CD14-positive monocyte (primary cell): ENCODE measurements at places on chromosomes 1 and 21.

DNA sequence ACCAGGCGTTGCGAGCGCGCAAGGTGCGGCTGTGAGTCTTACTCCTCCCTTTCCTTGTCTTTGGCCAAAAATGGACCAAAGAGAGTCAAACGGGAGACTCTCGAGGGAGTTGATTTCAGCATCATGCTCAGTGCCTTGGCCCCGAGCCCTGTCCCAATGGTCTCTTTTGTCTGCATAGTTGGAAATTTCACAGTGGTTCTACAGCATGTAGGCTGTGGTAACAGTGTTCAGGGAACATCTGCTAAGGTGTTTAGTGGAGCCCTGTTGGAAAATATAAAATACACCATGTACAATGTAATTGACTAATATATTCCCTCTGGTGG lies 2.7 kb downstream of the CACNA1E start:
- DNase-seq = no peak

DNA sequence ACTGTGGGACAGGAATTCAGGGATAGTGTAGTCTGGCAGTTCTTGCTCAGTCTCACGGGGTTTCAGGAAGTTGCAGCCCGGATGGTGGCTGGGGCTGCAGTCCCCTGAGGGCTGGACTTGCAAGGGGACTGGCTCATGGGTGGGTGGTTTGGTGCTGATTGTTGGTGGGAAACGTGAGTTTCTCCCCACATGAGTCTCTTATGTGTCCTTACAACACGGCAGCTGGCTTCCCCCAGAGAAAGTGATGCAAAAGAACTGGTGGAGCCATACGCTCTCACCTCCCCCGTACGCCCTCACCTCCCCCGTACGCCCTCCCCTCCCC lies 64.9 kb downstream of the EVA1C start:
- DNase-seq = no peak

DNA sequence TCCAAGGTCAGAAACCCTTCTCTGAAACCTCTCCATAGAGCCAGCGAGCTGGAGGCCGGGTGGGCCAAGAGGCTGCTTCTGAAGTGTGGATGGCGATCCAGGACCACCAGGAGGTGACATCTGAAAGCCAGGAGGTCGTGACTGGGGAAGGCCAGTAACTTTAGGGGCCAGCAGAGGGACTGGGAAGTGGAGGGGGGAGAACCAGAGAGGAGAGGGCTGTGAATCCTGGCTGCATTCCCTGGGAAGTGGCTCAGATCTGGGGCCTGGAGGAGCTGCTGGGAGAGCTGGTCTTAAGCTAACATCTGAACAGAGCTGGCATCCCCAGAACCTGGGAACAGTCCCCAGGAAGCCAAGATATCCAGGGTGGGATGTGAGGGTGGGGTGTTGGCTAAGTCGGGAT lies 11.3 kb upstream of the EPHA8 start:
- no peak for DNase-seq

DNA sequence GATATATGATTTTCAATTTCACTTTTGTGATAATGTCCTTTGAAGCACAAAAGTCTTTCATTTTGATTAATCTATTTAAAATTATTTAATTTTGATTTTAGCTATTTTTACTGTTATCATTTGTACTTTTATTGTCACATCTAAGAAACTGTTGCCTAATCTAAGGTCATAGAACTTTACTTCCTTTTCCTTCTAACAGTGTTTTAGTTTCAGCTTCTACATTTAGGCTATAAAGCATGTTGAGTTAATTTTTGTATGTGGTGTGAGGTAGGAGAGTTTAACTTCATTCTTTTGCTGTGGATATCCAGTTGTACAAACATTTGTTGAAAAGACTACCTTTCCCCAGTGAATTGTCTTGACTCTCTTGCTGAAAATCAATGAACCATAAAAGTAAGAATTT lies 204.5 kb downstream of the TM2D1 start:
- DNase-seq = no peak

DNA sequence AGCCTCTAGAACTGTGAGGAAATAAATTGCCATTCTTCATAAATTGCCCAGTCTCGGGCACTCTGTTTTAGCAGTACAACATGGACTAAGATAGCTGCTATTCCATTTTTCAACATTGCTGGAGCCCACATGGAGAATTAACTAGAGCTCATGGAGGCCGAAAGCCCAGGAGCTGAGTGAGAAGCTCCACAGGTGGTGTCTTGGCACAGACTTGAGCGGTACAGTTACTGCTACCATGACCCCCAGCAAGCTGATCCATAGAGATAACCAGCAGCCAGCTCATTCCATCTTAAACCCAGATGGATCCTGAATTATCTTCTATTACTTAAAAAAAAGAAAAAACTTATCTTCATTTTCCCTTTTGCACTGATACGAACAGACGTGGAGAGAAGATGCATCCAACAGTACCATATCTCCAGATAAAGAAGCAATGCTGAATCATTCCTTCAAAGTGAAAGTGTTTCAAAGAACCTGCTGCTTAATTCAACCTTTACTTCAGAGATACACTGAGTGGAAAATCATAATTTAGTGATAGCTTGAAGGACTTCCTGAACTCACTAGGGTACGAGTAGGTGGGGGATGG lies 115.1 kb downstream of the SETD4 start:
- no peak for DNase-seq

DNA sequence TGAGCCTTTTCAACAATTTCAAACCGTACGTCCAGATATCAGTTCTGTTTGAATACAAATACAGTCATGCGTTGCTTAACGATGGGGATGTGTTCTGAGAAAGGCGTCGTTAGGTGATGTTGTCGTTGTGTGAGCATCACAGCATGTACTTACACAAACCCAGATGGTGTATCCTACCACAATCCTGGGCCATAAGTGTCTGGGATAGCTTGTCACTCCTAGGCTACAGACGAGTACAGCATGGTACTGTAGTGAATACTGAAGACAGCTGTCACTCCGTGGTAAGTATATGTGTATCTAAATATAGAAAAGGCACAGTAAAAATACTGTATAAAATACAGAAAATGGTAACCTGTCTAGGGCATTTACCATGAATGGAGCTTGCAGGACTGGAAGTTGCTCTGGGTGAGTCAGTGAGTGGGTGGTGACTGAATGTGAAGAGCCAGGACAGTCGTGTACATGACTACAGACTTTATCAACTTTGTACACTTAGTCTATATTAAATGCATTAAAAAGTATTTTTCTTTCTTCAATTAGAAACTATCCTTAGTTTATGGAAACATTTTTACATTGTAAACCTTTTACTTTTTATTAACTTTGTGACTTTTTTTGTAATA lies 10.5 kb upstream of the OR2W3 start:
- DNase-seq = no peak

DNA sequence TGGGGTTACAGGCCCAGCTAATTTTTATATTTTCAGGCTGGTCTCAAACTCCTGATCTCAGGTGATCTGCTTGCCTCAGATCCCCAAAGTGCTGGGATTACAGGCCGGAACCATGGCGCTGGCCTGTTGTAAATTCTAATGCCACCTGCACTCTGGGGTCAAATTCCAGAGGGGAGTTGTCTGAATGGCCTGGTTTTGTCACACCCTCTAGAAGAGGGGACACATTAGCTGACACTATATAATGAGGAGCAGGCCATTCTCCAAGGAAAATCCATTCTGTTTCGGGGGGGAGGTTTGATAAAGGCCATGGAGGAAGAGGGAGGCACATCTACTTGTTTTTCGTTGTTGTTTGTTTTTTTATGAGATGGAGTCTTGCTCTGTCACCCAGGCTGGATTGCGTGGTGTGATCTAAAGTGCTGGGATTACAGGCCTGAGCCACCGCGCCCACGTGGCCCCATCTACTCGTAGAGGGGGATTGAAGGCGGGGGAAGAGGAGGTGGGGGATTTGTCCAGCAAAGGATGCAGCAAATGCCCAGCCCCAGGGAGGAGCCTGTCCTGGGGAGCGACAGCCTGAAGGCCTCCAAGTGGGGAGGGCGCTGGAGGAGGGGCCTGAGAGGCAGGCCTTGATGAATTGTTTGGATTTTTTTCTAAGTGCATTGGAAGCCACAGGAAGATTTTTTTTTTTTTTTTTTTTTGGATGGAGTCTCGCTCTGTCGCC lies 78.4 kb upstream of the SLC45A1 start:
- DNase-seq = no peak

DNA sequence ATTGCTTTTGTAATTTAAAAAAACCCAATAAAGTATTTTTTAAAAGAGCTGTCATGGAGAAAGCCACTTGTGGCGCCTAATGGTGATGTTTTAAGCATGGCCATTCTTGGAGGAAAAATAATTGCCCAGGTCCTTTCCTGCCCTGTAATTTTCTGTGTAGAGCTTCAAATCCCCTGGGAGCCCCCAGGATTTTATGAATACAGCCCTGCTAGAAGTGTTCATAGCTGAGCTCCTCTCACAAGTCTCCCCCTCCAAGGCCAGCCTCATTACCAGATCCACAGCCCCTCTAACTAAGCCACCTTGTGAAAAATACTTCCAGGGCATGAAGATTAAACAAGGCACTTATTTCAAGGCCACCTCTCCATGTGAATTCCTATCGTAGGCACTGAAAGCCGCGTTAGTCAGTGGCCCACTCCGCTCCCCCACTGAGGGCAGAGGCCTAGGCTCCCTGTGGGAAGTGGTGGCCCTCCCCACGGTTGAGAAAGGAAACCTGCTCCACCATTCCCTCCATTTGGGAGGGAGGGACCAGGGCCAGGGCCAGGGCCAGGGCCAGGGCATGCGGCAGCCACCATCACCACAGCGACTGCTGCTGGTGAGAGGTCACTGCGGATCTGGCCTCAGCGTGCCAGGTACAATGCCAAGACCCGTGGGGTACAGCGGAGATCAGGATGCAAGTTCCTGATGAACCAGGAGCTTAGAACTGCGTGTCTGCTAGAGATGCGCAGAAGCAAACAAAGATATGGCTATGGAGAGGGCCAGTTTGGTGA lies 83.1 kb downstream of the KCNN3 start:
- DNase-seq = no peak

DNA sequence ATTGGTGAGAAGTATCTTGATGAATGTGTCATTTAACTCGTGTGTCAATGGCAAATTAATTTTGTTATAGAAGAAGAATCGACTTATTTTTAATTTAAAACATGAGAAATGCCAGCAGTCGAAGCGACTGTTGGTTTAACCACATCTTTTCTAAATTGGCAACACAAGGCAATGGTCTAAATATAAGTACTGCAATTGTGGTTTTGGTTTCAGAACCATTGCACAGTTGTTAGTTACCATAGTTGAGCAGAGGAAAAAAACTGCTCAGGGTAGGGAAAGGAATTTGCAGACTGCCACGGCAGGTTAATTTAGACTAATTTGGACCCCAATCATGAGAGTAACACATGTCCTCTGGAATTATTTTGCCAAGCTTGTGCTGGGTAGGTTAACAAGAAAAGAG lies 185.6 kb upstream of the RUNX1 start:
- no peak for DNase-seq

GRCh38 chr1:19033926-19034680 lies 77.6 kb upstream of the IFFO2 start:
- DNase-seq = no peak

- DNase-seq = peak; percentile 81
These were observed 98.7 kb upstream of the RGS1 start for GRCh38 chr1:192476802-192477298.
